Stimulated activated CD8-positive, alpha-beta memory T cell treated with anti-CD3 and anti-CD28 coated beads, Interleukin-2, amount 100 ng/mL, for 1 hour (primary cell): ENCODE measurements at places on chromosomes 16 and 17.

- no peak for DNase-seq
These were observed 10.8 kb upstream of the RIPOR1 start for GRCh38 chr16:67517661-67518423.

DNA sequence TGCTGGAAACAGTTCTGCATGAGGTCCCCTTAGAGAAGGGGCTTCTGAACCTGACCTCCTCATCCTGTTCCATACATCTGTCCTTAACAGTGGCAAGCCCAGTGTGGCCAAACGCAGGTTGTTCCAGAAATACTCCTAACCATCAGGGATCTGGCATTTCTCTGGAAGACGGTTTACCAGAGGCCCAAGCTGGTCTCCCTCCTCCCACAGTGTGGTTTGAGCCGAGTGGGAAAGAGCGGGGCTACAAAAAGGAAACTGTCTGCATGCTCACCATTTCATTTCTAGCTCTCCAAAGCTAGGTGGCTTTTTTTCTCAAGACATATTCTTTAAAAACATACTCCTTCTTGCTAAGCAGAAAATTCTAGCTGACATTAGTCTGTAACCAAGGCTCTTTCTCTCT is 6.0 kb downstream of the MXRA7 start:
- no peak for DNase-seq

DNA sequence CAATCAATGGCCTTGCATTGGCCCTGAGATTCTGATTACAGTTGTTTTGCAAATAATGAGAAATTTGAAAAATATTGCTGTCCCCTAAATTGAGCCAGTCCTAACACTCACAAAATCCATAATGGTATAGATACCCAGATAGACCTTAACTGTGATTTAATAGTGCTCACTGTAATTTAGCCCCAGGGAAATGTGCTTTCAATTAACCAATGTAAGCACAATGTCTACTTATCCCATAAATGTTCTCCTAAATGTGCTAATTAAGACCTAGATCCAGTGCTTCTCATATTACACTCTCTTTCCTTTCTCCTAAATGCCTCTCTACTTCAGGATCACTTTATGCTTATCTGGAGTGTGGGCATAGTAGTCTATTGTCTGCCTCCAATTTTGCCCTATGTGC is 417.8 kb upstream of the CCL2 start:
- DNase-seq, result no peak

DNA sequence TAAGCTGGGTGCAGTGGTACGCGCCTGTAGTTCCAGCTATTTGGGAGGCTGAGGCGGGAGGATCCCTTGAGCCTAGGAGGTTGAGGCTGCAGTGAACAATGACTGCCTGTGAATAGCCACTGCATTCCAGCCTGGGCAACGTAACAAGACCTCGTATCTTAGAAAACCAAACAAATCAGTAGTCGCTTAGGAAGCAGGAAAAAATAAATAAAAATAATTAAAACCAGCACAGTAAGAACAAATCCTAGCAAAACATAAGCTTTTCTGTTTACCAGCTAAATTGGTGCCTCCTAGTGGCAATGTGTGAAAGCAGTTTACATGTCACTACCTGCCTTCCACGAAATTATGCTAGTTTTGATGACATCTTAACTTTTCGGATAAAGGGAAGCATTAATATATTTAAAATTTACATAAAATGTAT is 1.3 kb downstream of the ARMC5 start:
- no peak for DNase-seq

DNA sequence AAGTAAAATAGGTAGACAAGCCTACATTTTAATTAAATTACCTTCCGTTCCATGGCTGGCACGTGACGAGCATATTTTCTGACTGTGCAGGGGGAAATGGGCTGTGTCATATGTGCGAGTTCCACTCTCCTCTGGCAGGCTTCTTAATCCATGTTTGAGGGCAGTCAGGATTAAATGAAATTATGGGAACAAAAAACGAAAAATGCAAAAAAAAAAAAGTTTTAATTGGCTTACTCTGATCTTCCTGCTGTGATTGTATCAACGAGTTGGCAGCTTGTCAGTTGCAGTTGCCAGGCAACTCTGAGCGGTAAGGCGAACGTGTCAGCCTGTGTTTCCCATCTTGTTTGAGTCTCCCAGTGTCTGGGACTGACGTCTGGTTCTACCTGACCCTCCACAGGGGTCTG is 302.9 kb upstream of the XYLT1 start:
- DNase-seq, result no peak

- no peak for DNase-seq
These were observed 68.6 kb downstream of the SMPD3 start for GRCh38 chr16:68379472-68380347.

DNA sequence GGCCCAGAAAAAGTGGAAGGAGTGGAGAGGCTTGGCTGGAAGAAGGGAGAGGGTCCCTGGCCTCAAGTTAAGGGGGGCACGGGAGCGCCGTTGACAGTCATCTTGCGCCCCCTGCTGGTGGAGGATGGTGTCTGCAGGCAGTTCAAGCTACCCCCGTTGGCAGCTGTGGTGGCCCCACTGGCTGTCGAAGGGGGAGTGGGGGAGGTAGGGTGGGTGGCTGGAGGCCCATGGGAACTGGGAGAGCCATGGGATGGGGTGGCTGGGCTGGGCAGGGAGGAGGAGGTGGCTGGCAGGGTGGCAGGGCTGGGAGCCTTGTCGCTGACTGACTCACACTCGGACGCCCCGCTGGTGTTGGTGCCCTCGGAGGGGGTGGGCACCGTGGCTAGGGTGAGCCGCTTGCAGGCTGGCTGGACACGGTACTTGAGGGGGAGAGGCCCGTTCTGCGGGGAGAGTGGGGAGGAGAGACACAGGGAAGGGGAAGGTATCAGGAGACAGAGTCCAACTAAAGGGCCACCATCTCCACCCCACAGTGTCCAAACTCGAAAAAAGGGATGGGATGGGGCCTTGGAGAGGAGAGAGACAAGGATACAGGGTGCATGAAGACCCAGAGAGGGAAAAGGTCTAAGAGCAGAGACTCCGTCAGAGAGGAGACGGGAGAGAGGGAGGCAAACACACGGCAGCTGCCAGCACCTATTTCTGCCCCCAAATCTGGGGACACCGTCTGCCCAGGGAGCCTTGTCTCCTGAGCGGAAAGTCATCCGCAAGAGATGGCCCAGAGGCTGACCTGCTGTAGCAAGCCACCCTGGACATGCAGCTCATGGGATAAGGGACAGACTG is 5.2 kb downstream of the CISD3 start:
- peak; percentile 66 for DNase-seq
